SK-N-SH (cell line): ENCODE measurements at places on chromosomes 2 and 18.

DNA sequence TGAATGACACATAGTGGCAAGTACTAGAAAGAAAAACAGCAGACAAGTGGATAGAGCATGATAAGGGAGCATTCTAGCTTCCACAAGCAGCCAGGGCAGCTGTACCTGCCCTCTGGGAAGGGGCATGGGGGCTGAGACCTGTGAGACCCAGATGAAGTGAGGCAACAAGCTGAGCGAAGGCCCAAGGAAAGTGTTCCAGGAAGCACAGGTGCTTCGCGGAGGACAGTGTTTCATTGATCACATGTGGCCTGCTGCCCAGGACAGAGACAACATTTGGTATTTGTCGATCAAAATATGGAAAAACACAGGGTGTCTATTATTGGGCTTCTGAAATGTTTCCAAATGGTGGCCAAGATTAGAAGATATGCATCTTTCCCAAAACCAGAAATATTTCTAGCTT is 149.1 kb downstream of the ZNF516 start:
- DNase-seq, result no peak

DNA sequence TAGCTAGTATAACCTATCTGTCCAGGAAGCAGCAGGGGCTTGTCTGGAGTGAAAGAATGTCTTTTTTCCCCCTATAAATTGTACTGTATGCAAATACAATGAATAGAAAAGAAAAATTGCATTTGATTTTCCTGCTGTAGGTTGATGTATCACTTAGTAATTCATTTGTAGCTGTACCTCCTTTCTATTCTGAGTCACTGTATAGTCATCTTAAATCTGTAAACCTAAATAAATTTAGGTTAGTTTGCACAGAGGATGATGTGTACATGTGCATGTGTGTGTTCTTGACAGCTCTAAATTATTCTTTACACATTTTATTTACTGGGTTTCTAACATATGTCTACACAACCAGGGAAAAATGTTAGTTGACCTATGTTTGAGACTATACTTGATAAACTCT is 478.7 kb upstream of the CNTNAP5 start:
- DNase-seq, result no peak

DNA sequence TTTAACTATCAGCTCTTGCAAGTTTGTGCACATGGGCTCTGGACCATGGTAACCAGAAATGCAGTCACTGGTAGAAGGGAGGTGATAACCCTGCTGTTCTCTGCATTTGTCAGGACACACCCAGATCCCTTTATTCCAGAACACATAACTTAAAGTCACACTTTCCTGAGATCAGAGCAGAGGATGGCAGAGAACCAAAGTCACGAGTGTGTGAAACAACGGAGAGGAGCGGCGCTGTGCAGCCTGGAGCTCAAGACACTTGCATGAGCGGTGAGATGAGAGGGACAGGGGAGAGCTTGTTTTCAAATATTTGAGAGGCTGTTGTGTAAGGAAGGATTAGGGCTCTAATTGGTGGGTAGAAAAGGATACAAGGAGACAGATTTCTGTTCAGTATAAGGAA is 43.3 kb upstream of the AAK1 start:
- no peak for DNase-seq

GRCh38 chr18:65924904-65925303 is 174.1 kb downstream of the CDH7 start:
- DNase-seq, result no peak

GRCh38 chr2:88016960-88017779 is 823 bp upstream of the RNU2-63P start:
- DNase-seq, result peak; percentile 76

GRCh38 chr2:9693646-9694045 is 62.8 kb upstream of the YWHAQ start:
- DNase-seq, result no peak

GRCh38 chr2:176039375-176039774 is 37.3 kb upstream of the LNPK start:
- DNase-seq, result no peak

DNA sequence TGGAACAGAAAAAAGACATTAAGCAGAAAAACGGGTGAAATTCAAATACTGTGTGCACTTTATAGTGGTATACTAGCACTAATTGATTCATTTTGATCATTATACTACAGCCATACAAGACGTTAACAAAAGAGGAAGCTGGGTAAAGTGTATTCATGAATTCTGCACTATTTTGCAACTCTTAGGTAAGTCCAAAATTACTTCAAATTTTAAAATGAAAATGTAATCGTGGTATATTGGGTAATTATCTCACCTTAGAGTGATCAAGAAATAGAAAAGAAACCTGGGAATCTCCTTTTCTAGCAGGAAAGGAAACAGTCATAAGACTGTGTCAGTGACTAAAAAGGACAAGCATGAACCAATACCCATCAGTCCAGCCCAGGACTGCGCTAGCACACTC is 5.4 kb downstream of the TGFBRAP1 start:
- DNase-seq, result no peak

GRCh38 chr2:217429981-217430500 is 570.2 kb upstream of the TNP1 start:
- DNase-seq, result no peak

DNA sequence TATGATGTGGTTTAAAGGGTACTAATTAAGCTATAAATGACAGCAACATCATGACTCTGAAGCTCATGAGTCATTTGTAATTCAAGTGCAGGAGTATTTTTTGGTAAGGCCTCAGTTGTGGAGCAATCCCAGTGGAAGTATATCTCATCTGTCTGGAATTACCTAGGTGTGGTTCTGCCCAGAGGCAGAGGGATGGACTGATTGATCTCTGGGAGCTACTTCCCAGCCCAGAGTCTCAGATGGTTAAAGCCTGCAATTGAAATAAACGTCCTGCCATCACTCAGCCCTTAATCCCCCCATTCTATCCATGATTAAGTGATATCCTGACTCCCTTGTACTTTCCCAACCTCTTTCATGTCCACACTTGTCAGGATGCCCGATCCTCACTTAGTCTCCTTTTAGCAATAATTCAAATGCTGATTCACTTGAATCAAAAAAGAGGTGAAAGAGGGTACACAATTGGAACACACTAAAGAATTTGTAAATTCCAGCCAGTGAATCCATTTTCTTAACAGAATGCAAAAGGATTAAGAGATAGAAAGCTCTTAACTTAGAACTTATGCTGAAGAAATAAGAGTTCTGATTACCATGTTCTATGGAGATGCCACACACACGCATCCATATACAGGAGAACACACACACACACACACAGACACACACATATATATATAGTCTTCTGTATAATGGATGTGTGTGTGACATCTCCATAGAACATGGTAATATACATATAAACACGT is 664.4 kb downstream of the NYAP2 start:
- no peak for DNase-seq

- DNase-seq, result peak; percentile 10
These were observed 161.2 kb downstream of the SEPTIN10 start for GRCh38 chr2:109452318-109453305.

- no peak for DNase-seq
These were observed 14.6 kb downstream of the ENOSF1 start for GRCh38 chr18:697800-698199.

GRCh38 chr2:162874412-162874811 is 35.8 kb upstream of the KCNH7 start:
- DNase-seq, result no peak

- DNase-seq, result no peak
These were observed 88.0 kb downstream of the TCF7L1 start for GRCh38 chr2:85221067-85221691.

DNA sequence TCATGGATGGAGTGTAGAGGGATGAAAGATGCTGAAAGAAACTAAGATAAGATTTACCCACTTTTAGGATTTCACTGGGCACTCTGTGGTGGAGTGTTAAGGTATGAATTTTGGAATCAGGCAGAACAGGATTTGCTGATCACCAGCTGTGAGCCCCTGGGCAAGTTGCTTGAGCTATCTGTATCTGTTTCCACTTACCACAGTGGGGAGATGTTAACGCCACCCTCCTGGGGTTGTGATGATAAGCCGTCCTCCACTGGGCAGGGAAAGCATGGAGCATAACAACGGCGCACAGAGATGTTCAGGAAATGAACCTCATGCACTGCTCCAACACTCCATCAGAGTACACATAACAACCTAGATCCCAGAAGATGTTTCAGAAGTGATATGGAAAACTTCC is 160.6 kb downstream of the MTCL1 start:
- DNase-seq, result no peak

- no peak for DNase-seq
These were observed 160.0 kb upstream of the STON1 start for GRCh38 chr2:48369971-48370370.

DNA sequence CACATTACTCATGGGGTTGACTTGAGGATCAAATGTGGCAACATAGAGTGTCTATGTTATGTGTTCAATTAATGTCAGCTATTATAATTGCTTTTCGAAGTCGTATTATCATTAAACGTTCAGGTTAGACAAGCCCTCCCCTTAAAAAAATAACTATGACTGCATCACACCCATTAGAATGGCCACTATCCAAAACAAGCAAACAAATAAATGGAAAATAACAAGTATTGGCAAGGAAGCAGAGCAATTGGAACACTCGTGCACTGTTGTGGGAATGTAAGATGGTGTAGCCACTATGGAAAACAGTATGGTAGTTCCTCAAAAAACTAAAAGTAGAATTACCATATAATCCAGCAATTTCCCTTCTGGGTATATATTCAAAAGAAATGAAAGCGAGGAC is 10.0 kb upstream of the CTIF start:
- DNase-seq, result no peak

GRCh38 chr2:159256159-159256558 is 30.3 kb downstream of the WDSUB1 start:
- DNase-seq, result no peak

GRCh38 chr2:68673631-68674030 is 30.3 kb downstream of the PROKR1 start:
- DNase-seq, result no peak
